Cerebellum (tissue), 4 donors: ENCODE measurements at places on chromosomes 4 and X.
A peak's percentile ranks its signal among the peaks of the same experiment; 100 is the strongest.

DNA sequence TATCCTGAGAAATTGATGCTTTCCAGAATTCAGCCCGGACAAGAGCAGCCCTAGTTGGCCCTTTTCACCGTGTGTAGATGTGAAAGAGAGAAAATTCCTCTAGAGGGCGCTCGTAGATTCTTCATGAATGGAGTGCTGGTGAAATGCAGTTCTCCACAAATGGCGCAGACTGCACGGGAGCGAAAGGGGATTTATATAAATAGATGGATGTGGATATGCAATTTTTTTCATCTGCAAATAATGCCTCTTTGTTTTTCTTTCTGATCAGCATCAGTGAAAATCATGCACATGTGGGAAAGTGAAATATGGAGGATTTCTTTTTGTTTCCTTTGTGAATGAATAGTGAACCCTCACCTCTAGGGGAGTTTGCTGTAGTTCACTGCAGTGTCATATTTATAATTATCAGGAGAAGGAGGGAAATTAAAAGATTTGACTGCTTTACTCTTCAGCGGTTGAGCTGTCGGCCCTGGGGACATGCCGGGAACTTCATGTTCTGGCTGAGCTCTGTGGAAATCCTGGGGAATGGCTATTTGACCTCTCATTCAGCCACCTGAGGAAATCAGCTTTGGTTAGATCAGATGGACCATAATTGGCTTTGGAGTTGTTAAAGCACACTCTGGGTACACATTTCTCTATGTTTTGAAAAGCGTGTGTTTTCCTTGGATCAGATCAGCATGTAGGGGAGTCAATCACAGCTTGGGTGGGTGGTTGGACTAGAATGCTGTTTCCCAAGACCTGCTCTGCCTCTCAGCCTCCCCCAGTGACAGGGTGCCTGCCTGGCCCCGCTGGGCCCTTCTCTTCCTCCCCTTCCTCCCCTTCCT is 115.0 kb upstream of the SHISA3 start:
- peak; percentile 57 for DNase-seq

GRCh38 chr4:84892950-84893349 is 73.5 kb downstream of the WDFY3 start:
- DNase-seq, result no peak

- DNase-seq, result no peak
Observed at GRCh38 chr4:144583658-144584057, 62.3 kb upstream of the HHIP start.

DNA sequence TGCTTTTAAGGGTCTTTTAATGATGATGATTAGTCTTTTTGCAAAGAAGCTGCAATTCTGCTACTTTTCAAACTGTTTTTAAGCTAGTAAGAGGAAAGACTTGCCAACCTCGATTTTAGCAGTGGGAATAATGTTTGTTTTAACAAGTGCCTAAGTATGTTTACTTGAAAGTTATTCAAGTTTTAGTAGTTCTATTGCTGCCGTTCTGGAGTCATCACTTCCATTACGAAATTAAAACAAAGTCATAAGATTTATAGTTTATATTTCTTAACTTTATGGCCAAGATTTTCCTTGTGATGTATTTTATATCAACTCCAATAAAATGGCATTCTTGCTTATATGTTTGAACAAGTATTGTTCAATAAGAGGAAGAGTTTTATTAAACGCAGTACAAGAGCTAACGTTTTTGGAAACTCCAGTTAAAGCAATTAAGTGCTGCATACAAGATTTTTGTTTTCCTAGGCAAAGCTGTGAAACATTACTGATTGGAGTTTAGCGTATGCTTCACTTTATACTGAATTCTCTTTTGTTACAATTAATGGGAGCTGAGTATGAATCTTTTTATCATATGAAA is 211.3 kb downstream of the TENM3 start:
- DNase-seq, result no peak

DNA sequence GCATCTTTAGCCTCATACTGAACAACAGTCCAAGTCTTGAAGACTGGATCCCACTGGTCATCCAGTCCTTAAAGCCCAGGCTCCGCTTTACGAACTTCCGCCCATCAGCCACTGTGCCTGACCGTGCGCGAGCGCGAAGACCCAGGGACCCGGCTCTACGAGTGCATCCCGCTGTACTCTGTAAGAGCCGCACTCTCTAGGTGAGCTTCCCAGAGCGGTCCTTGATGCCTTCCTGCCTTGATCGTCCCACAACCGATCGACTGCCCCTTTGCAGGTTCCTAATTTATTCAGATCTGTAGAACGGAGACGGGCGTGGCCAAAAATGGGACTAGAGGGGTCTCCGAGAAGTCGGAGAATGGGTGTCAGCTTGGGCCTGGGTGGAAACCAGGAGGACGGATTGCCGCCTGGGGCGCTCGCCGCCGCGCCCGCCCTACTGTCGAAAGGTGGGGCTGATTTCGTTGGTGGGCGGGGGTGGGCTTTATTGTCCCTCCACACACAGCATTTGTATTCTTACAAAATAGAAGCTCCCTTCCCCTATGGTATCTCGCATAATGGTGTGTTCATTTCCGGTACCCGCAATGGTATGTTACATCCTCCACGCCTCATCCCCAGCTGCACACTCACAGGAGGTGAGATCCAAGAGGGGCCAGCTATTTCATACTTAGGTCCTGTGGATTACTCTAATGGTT is 42.3 kb upstream of the FAM156A start:
- no peak for DNase-seq

DNA sequence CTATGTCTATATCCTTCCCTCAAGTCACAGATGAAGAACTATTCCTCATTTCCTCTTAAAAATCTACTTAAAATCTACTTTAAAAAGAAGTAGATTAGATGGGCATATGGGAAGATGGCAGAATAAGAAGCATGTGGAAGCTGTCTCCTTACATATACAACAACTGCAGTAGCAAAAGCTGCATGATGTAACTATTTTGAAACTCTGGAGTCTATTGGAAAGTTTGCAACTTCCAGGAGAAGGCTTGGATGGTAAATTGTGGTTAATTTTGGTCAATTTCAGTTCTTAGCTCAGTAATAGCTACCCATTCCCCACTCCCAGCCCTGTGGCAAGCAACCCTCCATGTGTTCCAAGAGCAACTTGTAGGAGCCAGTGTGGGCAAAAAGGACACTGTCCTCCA is 36.9 kb downstream of the MORC4 start:
- no peak for DNase-seq

- peak; percentile 72 for DNase-seq
Observed at GRCh38 chr4:165464813-165465381, 86.1 kb downstream of the CPE start.
